ENCODE measurements at places on chromosomes 1 and 21.

DNA sequence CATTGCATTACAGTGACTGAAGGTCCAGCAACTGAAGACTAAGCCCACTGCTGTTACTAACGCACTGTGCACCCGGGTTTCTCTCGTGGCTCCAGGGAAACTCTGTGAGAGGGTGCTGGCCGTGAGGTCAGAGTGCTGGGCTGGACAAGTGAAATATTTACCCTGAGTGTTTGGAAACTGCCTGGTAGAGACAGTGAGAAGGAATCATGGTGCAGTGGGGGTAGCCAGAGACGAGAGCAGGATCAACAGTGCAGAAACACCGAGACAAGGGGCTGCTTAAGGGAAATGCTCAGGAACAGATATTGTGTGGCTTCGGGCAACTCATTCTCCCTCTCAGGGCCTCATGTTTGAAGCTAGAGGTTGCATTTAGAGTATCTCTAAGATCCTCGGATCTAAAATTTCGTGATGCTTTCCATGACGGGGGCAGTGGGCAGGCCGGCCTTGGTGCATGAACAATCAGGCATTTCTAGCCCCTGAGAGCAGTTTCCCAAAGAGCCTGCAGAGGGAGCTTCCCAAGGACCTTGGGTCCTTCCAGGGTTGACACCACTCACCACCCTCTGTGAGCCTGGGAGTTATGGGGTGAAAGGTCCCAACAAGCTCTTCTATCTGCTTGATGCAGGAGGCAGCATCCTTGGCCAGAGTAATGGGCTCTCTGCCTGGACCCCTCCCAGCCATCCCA is 9.7 kb downstream of the CD2 start:
- peak; percentile 22 for DNase-seq

DNA sequence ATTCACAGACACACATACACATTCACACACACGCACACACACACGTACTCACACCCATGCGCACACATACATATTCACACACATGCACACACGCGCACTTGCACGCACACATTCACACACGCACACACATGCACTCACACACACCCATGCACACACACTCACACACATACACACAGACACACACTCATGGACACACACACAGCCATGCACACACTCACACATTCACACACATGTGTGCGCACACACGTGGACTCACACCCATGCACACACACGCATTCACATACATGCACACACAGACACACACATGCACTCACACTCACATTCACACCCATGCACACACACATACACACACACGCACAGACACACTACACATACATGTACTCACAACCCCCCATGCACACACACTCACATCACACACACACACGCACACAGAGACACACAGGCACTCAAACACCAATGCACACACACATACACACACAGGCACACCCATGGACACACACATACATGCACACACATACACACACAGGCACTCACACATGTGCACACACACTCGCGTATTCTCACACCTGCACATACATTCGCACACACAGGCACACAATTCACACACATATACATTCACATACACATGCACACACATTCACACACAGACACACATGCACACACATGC is 589.1 kb downstream of the PTPRU start:
- DNase-seq = no peak

- peak; percentile 95 for DNase-seq
Observed at GRCh38 chr1:47189844-47190508, at the start of gene PDZK1IP1. PDZK1IP1 (minus strand) TSS chr1:47190036; CDS start chr1:47189932, 104 bp downstream.

DNA sequence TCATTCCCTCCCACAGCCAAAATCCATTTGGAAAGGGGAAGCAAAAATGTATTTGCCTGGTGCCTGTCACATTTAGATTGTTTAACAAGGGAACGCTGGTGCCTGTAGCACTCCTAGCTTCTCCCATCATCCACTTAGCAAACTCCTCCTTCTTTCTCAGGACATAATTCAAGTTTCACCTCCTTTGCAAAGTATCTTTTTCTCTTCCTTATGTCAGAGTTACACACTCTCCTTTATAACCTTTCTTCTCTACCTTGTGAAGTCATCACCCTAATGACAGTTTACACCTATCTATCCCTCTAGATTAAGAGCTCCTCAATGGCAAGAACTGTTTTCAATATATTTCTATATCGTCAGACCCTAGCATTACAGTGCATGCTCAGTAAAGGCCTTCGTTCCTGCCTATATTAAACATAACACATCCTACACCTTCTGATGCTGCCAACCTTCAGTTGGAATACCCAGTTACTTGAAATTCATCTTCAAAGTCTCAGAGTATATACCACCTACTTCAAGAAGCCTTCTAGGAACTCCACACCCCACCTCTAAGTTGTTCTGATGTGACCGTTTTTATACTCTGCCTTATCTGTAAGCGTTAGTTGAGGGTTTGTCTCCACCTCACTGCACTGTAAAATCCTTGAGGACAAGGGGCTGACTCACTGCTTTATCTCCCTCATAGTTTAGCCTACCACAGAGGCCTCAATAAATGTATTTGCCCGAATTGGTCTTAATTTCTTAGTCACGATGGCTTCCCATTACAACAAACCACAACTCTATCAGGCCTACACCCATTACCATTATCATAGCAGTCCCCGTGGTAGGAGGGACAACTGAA is 1.0 kb upstream of the EPS15 start:
- peak; percentile 35 for DNase-seq

GRCh38 chr21:14492931-14493330 is 53.2 kb downstream of the SAMSN1 start:
- DNase-seq = no peak

DNA sequence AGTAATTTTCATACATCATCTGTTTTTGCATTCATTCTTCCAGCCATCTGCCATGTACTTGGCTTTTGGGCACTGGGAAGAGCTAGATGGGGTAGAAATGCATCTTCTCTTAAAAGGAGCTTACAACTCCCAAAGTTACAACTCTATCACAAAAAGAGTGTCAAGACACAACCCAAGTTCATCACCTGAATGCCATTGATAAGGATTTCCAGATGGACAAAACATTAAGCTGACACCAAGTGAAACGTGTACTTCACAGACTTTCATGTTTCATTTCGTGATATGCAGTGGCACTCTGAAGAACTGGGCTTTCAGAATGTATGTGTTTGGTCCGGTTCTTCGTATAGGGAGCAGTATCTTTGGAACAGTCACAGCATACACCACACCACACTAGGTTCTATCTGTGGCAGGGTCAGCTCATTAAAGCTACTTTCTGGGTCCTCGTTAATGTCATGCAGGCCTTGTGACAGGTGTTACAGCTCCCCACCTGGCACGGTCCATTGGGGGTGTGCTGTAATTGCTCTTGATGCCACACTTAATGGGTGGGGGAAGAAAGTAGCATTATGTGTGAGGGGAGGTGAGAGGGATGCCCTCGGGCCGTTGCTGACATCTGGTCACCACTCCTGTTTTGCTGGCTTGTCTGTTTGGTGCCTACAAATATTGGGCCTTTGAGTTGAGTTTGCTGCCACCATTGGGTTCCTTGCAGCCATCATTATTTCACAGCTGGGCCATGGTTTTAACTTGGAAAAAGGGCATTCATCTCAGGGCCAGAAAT is 164.9 kb downstream of the NFIA start:
- DNase-seq = no peak

GRCh38 chr21:19026911-19027310 is 623.3 kb upstream of the TMPRSS15 start:
- DNase-seq = no peak

GRCh38 chr1:223348439-223348838 is 15.5 kb downstream of the SUSD4 start:
- no peak for DNase-seq

DNA sequence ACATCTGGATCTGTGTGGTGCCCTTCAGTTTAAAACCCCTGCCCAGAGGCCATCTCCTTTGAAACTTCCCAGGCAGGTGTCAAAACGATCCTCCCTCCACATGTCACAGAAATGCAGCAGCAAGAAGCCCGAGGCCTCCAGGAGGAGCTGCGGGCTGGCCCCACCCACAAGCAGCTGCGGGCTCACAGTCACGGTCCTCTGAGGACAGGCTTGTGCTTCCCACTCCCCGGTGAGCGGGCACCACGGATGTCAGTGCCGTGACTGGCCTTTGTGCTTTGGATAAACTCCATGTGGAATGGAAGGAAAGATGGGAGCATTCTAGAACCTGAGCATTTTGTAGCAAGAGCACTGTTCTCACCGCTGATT is 65.8 kb downstream of the SIK1 start:
- peak; percentile 33 for DNase-seq

DNA sequence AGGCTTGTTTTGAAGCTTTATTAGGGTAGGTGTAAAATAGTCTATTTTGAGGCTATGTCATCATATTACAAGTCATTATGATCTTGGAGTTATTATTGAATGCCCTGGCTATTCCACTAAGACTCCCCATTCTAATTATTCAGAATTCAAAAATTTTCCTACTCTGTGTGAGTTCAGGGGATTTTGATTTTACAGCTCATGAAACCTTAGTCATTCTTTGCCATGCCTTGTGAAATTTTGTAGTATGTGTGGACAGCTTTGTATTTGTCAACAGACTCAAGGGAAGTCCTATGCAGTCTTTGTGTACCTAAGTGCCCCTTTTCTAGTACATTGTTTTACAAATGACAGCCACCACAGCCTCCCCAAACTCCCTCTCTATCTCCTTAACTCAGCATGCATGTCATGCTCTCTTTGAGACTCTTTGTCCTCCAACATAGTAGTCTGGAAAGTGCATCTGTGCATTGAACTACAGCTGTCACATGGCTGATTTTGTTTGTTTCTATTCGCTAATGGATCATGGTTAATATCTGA is 28.0 kb downstream of the CD1D start:
- DNase-seq = no peak

DNA sequence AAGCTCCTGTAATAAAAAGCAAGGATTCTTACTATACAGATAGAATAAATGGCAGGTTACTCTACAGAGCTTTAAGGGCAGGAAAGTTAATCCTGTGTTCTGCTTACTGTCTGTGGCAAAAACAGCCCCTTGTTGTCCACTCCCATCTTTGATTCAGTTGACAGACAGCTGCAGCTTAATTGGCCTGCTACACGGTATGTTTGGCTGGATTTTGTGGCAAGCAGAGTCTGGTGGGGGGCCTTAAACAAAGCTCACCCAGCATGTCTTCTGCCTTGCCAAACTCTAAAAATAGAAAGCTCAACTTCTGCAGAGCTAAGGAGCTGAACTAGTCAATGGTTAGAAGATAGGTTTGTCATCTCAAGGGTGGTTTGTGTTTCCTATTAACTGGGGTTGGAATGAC is 407.2 kb downstream of the HLX start:
- no peak for DNase-seq

DNA sequence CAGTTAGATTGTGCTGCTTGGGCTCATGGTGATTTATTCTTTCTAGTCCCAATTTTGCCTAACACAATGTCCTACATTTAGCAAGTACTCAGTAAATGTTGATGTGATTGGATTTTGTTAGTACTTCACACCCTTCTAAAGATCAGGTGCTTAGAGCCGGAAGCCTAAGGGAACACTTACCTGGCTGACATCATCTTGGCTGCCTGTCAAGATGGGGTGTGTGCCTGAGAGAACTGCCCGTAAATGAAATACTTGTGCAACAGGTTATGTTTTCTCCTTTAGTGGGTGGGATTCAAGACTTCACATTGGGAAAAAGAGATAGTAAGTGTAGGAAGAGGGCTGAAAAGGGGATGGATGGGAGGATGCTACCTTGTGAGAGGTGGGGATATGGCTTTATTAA is 75.5 kb upstream of the MACF1 start:
- peak; percentile 98 for DNase-seq

DNA sequence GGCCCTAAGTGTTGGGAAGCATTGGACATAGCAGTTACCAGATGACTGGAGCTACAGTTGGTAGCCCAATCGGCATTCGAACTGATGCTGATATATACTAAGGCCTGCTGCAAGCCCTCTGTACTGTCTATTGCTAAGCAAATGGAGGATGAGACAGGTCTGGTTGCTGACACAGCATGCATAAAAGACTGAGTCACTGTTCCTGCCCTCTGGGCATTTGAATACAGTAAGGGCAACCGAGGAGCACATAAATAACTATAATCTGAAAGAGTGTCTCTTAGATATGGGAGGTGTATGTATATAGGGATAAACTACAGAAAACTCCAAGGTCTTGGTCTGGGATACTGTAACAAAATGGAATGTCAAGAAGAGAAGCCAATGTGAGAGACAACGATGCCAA is 16.8 kb upstream of the MARK1 start:
- peak; percentile 97 for DNase-seq

- DNase-seq = no peak
Observed at GRCh38 chr1:72915581-72915980, 633.2 kb upstream of the NEGR1 start.

GRCh38 chr1:97137862-97138514 is 416.4 kb downstream of the PTBP2 start:
- DNase-seq = peak; percentile 66

DNA sequence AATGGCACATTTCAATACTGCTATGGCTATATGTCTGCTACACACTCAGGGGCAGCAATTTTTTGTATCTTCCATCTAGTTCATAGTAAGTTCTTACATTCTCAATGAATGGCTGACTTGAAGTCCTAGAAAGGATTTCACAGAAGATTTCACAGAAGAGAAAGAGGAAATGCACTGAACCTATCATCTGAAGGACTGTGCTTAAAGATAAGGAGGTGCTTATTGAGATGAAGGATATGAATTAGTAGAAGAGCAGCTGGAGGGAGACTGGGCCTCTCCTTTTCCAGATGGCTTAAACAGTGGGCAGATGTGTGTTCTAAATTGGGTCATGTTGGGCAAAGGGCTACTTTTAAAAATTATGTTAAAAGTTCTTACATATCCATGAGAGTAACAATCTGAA is 14.6 kb downstream of the ADAR start:
- DNase-seq = no peak

DNA sequence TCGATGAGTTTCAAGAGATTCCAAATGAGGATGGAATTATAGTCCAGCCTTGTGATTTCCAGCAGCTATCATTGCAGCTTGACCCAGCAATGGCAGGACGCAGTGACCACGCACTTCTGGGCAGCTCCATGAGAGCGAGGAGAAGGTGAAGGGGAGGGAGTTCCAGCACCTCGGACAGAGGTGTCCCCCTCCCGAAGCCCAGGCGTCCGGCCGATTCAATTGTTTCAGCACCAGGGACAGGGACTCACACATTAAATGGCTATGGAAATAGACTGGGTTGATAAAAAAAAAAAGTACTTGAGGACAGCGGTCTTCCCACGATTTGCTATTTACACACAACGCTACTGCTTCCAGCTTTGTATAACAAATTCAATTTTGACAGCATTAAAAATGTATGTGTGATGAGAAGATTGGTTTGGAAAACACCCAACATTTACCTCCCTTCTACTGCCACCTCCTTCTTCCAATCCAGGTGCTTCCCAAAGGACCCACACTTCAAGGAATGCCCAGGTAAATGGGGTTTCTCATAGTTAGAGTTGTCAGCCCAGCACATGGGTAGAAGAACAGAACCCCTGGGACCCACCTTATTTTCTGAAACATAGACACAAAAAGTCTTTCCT is 71.8 kb downstream of the DISP3 start:
- DNase-seq = peak; percentile 65

- DNase-seq = peak; percentile 24
Observed at GRCh38 chr1:223175032-223175431, 32.0 kb upstream of the TLR5 start.

Data from bronchial epithelial cell (primary cell).